ENCODE measurements at places on chromosomes 6 and 20. TPM values are rescaled to one million over a fixed set of nuclear protein-coding genes. Genes with fewer than 3 reads are reported as not detected.

Gene RIMS1
- not detected for total RNA-seq

Gene CNR1
- not detected for total RNA-seq

Gene REM1
- total RNA-seq = not detected

Gene OPN5
- total RNA-seq = not detected

Gene SCGN
- total RNA-seq = not detected

Data from activated naive CD4-positive, alpha-beta T cell treated with anti-CD3 and anti-CD28 coated beads for 36 hours (primary cell).